ENCODE measurements at places on chromosomes 6 and 20.

- no peak for DNase-seq
Measured at GRCh38 chr6:15999201-15999600, 129.7 kb upstream of the MYLIP start.

GRCh38 chr6:136963259-136963658, 41.2 kb downstream of the SLC35D3 start:
- no peak for DNase-seq

- no peak for DNase-seq
Measured at GRCh38 chr6:105301756-105302616, 100.9 kb downstream of the PREP start.

- peak; percentile 94 for DNase-seq
Measured at GRCh38 chr6:138540468-138540867, 41.2 kb upstream of the NHSL1 start.

DNA sequence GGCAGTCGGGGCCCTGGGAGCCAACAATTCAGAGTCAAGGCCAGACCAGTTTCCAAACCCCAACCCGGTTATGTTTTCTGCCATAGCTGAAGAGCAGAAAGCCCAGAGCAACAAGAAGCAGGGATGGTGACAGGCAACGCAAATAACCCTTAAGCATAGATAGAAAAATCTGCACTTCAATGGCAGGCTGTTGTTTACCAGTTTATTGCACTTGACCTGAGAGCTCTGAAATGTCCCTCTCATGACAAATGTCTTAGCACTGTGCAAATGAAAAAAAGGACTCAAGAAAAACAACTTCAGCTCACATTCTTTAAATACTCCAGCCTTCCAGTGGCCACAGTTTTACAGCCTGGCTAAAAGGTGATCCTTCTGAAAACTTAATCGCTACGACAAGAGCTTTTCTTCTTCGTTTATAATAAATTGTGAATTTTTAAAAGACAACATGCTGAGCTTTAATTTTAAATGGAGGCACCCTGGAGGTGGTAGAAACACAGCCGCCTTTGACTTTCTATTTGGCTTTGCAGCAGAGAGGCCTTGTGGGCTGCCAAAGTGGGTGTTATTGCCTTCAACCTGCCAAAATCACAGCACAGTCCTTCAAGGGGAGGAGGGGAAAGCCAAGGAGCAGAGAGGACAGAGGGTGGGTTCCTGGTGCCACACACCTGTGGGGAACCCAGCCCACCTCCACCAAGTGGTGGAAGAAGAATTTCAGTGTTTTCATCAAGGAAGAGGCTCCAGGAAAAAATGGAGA, 289.5 kb upstream of the CDYL start:
- no peak for DNase-seq

DNA sequence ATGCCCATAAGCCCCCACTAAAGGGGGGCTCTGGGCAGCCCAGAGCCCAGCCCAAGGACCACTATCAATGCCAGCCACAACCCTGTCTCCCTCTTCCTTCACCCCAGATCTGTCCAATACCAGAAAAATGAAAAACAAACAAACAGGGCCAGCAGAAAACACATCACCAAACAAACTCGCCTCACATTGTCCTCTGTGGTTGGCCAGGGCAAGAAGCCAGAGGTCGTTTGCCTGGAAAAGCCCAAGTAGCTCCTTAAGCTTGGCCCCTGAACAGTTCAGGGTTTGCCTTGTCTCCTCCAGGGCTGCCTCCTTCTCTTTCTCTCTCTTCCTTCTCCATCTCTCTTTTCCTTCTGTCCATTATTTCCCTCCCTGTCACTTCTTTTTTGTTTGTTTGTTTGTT, 10.1 kb upstream of the SCUBE3 start:
- no peak for DNase-seq

- no peak for DNase-seq
Measured at GRCh38 chr6:42915732-42916131, at the start of gene PTCRA. TSS of gene PTCRA (plus strand) at chr6:42916053. CDS start at chr6:42916070, 17 bp downstream.
